ENCODE measurements at places on chromosomes 7 and 10.
A peak's percentile ranks its signal among the peaks of the same experiment; 100 is the strongest.

DNA sequence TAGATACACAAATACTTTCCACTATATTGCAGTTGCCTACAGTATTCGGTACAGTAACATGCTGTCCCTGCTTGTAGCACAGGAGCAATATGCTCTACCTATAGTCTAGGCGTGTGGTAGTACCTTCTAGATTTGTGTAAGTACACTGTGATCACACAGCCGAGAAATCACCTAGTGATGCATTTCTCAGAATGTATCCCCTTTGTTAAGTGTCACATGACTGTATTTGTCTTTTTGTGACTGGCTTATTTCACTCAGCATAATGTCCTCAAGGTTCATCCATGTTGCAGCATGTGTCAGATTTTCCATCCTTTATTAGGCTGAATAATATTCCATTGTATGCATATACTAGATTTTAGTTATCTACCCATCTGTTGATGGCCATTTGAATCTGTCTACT lies 61.9 kb downstream of the BTRC start:
- DNase-seq, result no peak

DNA sequence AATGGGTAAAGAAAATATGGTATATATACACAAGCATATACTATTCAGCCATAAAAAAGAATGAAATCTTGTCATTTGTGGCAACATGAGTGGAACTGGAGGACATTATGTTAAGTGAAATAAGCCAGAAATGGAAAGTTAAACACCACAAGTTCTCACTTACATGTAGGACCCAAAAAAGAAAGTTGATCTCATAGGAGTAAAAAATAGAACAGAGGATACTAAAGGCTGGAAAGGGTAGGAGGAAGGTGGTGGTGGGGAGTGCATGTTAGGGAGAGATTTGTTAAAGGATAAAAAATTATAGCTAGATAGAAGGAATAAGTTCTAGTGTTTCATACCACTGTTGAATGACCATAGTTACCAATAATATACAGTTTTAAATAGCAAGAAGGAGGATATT lies 48.4 kb downstream of the TBC1D12 start:
- DNase-seq, result no peak

- no peak for DNase-seq
Observed at GRCh38 chr7:114799628-114800028, 122.3 kb upstream of the MDFIC start.

DNA sequence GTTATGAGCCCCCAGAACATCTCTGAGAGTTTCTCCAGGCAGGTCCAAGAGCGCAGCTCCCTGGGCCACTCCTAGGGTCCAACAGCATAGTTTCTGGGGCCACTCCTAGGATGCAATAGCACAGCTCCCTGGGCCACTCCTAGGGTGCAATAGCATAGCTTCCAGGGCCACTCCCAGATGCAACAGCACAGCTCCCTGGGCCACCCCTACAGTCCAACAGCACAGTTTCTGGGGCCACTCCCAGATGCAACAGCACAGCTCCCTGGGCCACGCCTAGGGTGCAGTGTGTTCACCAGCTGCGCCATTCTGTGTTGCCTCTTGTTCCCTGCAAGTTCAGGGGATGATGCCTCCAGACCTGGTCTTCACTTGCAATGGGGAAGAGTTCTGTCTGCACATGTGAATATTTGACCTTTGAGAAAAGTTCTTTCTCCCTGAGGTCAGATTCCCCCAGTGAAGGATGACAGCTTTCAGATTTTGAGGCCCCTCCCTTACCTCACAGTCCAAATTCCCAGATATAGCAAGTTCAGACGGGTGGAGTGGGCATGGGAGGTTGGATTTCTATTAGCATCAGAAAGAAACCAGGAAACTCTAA lies 43.0 kb upstream of the LEP start:
- no peak for DNase-seq

- DNase-seq, result no peak
Observed at GRCh38 chr10:14327527-14327926, 3.2 kb downstream of the FRMD4A start.

- no peak for DNase-seq
Observed at GRCh38 chr10:61151059-61151458, 207.1 kb upstream of the RHOBTB1 start.

DNA sequence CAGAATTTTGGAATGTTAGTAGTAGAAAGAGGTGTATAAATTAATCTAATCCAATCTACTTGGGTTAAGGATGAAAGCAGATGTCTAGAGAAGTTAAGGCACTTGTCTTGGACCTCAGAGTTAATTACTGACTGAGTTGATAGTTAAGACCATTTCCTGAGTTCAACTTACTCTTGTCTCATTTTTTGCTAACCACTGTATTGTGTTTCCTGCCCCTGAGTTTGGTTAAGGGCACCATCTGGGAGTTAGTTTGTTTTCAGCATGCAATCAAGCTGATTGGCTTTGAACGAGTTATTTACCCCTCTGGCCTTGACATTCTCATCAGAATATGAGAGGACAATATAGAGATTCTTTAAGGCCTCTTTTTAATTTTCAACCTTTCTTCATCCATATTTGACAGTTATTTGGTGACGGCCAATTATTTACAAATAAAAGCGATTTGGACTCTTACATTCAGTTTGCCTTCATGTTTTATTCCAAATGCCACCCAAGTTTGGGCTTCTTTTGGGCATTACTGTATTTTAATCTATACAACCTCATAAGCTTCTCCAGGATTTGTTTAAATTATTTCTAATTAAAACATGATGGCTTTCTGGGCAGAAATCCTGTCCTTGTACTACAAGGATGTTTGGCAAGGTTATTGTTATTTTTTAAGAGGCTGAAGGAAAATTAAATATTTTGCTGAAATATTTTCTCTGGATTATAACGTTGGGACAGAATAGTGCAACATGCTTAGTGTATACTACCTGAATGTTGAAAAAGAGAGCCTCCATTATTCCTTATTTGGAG lies 225.0 kb downstream of the CACNB2 start:
- no peak for DNase-seq

DNA sequence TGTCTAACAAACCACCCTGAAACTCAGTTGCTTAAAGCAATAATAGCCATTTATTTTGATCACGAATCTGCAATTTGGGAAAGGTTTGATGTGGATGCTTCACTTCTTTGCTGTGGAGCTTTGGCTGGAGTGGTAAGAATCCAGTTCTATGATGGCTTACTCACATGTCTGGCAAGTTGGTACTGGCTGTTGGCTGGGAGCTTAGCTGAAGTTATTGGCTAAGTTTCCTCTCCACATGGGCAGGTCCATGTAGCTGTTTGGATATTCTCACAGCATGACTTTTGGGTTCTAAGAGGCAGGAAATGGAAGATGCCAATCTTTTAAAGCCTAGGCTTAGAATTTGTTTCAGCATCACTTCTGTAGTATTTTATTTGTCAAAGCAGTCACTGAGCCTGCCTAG lies 277.6 kb upstream of the NRP1 start:
- DNase-seq, result no peak

GRCh38 chr7:99720800-99721595 lies 14.0 kb downstream of the CYP3A7 start:
- DNase-seq, result no peak

DNA sequence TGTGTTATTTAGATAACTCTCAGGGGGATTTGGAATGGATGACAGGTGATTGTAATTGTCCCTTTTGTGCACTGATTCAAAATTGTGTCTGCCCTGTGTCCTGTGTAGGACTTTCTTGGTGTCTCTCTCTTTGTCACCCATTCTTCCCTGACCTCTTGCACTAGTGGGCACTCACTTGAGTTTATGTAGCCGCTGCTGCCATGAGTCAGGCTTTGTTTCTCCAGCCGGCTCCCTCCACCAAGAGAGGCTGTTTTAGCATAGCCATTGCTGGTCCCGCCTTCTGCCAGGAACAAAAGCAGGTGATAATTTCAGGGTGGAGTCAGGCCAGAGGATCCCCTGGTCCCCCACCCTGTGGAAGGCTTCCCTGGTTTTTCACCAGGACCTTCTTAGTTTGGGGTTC lies 8.4 kb downstream of the COL17A1 start:
- no peak for DNase-seq

DNA sequence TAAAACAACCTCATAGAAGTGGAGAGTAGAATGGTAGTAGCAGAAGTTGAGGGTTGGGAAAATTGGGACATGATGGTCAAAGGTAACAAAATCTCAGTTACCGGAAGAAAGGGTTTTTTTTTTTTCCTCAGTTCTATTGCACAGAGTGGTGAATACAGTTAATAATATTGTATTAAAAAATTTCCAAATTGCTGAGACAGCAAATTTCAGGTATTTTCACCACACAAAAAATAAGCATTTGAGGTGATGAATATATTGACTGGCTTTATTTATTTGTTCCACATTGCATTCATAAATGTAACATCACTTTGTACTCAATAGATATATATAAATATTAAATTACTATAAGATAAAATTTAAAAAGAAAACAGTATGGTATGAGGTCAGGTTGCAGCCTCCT lies 373.8 kb downstream of the ETV1 start:
- DNase-seq, result no peak

DNA sequence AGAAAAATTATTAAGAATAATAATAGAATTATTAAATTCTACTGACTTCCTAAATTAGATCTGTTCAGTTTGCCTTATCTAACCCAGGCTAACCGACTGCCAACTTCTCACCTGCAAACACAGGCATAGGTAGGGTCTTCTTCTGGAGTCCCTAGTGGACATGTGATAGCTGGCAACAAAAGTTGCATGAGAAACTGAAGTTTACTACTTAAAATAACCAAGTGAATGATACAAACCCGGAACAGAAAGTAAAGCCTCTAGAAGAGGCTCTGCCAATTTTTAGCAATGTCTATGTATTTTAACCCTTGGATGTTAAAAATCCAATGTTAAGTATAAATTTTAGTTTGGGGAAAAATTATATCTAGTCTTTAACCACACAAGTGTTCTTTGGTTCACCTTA lies 37.6 kb downstream of the NDUFB2 start:
- DNase-seq, result no peak

DNA sequence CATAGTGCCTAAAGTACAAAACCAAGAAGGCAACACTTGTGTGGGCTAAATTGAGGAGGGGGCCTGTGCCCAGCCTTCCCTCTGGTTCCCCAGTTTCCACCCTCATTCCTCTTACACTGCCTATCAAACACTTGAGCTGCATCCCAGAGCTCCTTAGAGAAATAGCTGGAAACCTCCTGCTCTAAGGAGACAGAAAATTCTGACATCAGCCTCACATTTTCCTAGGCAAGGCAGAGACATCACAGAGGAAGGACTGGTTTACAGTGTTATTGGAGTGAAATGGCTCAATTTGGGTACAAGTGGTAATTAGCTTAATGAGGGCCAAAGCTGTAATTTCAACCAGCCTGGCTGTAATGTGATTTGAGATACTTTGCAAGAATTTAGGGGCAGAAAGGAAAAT lies 192.3 kb upstream of the AOAH start:
- no peak for DNase-seq

- DNase-seq, result peak; percentile 46
Observed at GRCh38 chr10:68156373-68157185, 47.3 kb downstream of the MYPN start.

DNA sequence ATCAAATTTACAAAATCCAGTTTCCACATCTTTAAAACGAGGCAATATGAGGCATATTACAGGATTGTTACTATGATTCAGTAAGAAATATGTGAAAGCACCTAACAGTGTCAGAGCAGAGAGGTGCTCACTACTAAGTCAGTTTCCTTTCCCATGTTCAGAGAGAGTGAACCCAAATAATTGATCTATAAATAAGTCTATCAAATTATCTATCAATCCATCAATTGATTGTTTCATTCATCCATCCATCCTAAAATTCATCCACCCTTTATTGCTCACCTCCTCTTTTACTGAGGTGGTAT lies 340.8 kb downstream of the SUGCT start:
- DNase-seq, result no peak

Measured in activated CD4-positive, alpha-beta T cell treated with anti-CD3 and anti-CD28 coated beads for 24 hours (primary cell).